ENCODE measurements at places on chromosomes 13 and 19.
A peak's percentile ranks its signal among the peaks of the same experiment; 100 is the strongest.

- no peak for DNase-seq
These were observed 32.0 kb downstream of the RUBCNL start for GRCh38 chr13:46355088-46355468.

GRCh38 chr19:38946229-38947010, 15.7 kb downstream of the MRPS12 start:
- DNase-seq, result no peak

GRCh38 chr13:74769333-74769732, 635.1 kb upstream of the KLF12 start:
- no peak for DNase-seq

- no peak for DNase-seq
These were observed 48.7 kb upstream of the ZNF507 start for GRCh38 chr19:32296694-32297093.

- DNase-seq, result no peak
These were observed 36.9 kb downstream of the RGCC start for GRCh38 chr13:41494202-41494601.

DNA sequence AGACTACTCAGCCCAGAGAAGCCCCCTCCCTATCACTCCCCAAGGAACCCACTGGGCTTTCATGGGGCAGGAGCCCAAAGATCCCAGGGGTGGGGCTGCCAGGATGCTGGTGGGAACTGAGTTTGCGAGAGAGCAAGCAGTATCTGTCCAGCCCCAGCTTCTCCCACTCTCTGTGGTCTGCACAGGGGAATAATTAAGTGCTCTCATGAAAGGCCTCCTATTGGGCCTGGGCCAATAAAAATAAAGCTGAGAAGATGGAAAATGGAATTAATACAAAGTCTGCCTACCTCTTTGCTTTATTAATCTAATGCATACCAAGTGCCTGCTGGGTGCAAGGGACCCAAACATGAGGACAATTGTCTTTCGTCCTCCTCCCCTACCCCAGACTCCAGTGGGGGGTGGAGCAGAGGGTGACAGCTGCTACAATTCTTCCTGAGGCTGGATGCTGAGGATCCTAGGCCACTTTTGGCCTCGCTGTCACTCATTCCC, 5.4 kb downstream of the DDX39A start:
- no peak for DNase-seq

- no peak for DNase-seq
These were observed 3.6 kb downstream of the RABAC1 start for GRCh38 chr19:41955521-41955920.

DNA sequence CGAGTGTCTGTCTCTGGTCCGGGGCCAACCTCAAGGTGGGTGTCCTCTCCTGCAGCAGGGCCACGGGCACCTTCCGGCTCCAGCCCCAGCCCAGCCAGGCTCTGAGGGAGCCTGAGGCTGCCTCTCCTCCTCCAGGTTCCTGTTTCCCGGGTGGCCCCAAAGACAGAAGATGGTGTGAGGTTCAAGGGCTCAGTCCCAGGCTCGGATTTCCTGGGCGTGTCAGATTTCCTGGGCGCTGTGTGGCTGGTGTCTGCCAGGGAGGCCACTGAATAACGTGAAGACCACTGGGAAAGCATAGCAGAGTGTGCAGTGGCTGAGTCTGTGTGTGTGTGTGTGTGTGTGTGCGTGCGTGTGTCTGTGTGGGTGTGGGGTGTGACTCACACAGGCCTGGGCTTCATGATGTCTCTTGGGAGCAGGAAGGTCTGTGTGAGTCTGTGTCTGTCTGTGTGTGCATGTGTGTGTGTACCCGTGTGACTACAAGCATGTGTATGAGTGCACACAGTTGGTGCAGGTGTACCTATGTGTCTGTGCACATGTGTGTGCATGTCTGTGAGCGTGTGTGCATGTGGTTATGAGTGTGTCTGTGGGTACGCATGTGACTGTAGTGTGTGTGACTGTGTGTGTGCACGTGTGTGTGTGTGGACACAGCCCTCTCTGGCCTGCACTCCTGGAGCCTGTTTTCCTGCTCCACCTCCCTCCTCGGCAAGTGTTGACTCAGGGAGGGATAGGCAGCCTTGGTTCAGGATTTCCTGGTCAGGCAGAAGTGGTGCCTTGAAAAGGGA, 28.3 kb downstream of the CEBPA start:
- DNase-seq, result no peak

DNA sequence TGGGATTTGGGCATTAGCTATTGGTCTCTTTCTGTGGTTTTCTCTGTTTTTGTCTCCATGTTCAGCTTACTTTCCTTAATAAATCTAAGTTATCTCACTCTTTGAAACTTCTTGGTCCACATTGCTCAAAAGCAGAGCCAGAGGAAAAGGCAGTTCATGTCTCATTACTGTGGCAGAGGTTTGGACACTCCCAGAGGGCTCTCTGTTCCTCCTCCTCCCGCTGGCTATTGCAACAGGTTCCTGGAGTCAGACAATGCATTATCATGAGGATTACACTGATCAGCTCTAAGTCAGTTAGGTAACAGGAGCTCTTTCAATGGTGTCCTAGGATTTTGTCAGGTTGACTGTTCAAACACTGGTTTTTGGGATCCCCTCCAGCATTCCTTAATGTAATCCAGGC, 298.8 kb downstream of the NDFIP2 start:
- DNase-seq, result no peak

GRCh38 chr13:60520902-60521569, 124.0 kb downstream of the TDRD3 start:
- DNase-seq, result no peak

- no peak for DNase-seq
These were observed 44.4 kb downstream of the MTUS2 start for GRCh38 chr13:28864544-28864943.

DNA sequence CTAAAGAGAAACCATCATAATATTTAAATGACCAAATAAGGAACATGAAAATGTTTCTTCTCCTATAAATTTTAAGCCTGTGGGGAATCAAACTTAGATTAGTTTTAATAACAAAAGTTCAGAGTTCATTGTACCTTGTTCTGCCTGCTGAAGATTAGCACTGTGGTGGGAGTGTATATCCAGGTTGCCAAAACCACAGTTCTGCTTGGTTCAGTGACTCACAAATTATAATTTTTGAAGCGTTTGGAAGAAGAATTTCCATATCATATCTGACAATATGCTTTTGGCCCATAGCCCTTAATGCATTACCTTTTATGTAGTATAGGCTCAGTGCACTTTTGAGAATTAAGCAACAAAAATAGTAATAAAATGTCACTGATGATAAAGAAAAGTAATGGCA, 545.2 kb downstream of the GPC6 start:
- DNase-seq, result no peak

GRCh38 chr19:28401739-28402424, 811.1 kb downstream of the UQCRFS1 start:
- DNase-seq, result no peak

DNA sequence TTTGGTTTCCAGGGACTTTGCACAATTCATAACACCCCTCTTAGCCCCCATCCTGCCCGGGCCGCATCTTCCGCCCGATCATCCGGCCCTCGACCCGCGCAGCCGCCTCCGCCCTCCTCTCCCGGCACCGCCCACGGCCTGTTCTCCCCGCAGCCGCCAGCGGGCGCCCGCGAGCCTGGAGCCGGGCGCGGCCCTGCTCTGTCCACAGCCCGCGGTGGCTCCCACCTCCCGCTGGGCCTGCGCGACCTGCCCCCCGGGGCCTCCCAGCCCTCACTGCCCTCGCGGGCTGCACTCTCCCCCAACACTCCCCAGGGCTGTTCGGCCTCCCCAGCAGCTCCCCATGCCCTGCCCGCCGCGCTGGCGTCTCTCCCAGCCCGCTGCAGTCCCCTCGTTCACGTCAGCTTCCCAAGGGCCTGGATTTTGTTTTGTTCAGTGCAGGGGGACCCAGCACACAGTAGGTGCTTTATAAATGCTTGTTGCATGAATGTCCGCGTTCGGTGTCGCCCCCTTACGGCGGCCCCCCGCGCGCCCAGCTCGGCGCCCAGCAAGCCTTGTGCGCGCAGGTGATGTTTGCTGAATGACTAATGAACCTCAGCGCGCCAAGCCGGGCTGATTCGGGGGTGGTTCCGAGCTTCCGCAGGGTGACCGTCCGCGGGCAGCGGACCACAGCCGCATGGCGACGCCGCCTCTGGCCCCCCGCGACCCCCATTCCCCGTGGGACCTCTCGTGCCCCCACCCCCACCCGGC, 4.6 kb upstream of the APC2 start:
- peak; percentile 97 for DNase-seq

- no peak for DNase-seq
These were observed 153.2 kb upstream of the SPACA7 start for GRCh38 chr13:112222971-112223370.

GRCh38 chr13:76016799-76017400, 380.8 kb downstream of the LMO7 start:
- peak; percentile 1 for DNase-seq

- DNase-seq, result no peak
These were observed 83.4 kb downstream of the KCNRG start for GRCh38 chr13:50098693-50099092.

DNA sequence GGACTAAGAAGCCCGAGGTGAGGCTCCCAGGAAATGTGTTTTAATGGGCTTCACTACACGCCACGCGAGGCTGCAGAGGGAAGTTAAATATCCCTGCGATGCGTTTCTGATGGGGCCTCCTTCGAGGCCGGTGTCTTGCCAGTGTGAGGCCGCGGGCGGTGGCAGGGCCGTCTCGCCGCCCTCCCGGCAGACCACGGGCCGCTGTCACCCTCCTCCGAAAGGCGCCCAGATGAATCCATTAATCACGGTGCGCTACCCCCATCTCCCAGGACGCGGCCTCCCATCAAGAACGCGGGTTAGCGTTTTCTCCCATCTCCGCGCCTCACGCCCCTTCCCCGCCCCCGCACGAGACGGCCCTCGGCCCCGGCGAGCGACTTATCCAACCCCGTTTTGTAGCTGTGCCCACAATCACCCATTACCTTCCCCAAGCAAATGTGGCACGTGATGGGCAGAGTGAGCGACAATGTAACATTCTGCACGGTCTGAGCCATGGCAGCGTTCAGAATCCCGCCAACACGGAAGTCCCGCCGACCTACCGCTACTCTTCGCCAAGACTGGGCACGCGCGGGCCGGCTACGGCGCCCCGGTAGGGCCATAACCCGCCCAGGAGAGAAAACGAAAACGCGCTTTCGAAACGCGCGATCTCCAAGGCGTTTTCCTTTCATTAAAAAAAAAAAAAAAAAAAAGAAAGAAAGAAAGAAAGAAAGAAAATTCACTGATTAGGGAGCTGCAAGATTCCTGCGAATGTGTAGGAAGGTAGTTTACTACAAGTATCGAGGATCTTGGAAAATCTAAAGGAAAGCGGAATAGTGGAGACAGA, at the start of gene OBI1:
OBI1 (minus strand) TSS at position 526 of the 820 bp plus-strand sequence; CDS start at position 491, 35 bp downstream.
- peak; percentile 70 for DNase-seq

DNA sequence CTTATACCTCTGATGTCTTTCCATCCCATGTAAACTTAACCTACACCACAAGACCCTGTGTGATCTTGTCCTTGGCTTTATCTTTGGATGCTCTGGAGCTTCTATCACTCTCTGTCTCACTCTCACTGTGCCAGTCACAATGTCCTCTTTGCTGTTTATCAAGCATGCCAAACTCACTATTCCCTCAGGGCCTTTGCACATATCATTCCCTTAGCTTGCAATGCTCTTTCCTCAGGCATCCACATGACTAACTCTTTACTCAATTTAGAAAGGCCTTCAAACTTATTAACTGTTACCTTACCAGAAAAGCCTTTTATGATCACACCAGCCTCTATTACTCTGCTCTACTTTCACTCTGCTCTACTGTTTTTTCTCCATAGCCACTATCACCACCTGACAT, 354.1 kb downstream of the RFC3 start:
- no peak for DNase-seq

DNA sequence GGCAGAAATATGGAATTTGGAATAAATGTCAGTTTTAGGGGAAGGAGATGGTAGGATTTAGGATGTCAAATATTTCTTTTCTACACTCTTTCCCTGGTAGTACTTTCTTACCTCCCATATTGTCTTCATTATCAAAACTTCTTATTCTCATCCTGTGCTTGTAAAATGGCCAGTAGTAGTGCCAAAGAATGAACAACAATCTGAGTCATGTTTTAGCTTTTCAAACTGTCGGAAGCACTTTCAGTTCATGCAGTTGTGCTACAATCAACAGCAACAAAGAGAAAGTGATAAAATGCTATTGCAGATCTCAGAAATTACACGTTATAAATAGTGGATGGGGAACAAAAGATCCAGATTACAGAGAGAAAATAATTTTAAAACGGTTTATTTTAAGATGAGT, 193.7 kb upstream of the RXFP2 start:
- no peak for DNase-seq

DNA sequence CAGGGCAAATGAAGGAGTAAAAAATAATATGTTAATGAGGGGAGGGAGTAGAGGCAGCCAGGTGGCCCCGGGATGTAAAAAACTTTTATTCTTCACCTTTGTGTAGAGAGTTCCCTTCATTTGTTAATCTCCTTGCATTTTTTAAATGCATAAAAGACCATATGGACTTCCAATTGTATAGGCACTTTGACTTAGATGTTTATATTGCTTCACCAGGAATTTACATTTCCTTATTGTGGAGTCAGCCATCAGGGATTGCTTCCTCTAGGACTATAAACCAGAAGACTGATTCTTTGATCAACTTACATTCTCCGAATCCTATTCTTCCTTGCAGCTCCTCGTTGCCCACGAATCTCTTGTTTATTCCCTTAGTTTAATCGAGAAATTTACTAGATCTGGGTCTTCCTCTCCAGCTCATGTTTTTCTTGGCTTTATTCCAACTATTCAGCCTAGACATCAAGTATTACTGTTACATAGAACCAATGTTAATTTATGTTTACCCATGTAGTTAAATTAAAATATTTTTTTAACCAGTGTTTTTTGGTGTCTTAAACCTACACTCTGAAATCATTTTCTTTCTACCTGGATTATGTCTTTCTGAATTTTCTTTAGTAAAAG, 1187.0 kb upstream of the SLC10A2 start:
- no peak for DNase-seq

GRCh38 chr13:112839356-112840105, 129.5 kb upstream of the MCF2L start:
- DNase-seq, result no peak

DNA sequence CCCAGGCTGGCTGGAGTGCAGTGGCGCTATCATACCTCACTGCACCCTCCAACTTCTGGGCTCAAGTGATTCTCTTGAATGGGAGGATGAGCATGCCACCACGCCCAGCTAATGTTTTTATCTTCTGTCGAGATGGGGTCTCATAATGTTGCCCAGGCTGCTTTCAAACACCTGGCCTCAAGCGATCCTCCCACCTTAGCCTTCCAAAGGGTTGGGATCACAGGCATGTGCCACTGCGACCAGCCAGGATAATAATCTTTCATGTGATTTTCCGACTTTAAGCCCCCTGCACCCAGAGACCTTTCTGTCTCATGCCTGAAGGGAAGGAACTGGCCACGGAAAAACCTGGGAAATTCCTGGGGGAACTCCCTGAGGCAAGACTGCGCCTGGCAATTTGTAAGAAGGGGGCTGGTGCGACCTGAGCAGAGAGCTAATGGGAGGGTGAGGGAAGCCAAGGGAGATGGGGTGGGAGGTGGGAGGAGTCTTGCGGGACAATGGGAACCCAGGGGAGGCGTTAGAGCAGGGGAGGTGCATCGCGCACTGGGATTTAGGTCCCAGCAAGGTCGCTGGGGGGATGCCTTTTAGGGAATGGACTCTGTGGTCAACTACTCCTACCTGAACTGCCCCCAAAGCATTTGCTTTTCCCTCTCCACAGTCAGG, 1.2 kb upstream of the CCDC124 start:
- DNase-seq, result no peak

All from GM12891 (cell line).